Activated naive CD8-positive, alpha-beta T cell treated with anti-CD3 and anti-CD28 coated beads, Interleukin-2, amount 10 ng/mL, durations not matched to agents 7 days and 5 days (primary cell): ENCODE measurements at places on chromosomes 3 and 15. TPM values are rescaled to one million over a fixed set of nuclear protein-coding genes. Genes with fewer than 3 reads are reported as not detected.

Gene SYNPR
- total RNA-seq: not detected

GRCh38 chr3:187211532-187212195 lies 14.4 kb downstream of the RTP1 start:
- no peak for DNase-seq

DNA sequence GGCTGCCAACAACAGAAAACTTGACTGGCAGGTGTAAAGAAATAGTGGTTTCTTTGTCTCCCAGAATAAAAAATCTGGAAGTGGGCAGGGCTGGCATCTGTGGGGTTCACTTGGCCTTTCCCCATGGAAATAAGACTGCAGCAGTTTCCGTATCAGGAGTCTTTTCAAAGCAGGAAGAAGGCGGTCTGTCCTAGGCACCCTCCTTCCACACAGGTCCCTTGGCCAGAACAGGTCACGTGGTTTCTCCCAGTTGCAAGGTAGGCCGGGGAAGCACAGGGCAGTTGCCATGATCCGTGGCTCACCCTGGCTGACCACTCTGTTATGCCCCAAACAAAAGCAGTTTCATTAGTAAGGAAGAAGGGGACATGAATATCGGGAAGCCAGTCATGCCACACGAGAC lies 45.4 kb downstream of the ZDHHC19 start:
- no peak for DNase-seq

Gene FRMD5
- 0.26 TPM for total RNA-seq

Gene RAB6B
- 0.39 TPM for total RNA-seq

Gene CAND2
- total RNA-seq: 0.79 TPM

GRCh38 chr3:55718074-55718473 lies 231.0 kb upstream of the WNT5A start:
- no peak for DNase-seq

GRCh38 chr3:196941729-196942225 lies 551 bp downstream of the NCBP2 start:
- DNase-seq: peak; percentile 73

DNA sequence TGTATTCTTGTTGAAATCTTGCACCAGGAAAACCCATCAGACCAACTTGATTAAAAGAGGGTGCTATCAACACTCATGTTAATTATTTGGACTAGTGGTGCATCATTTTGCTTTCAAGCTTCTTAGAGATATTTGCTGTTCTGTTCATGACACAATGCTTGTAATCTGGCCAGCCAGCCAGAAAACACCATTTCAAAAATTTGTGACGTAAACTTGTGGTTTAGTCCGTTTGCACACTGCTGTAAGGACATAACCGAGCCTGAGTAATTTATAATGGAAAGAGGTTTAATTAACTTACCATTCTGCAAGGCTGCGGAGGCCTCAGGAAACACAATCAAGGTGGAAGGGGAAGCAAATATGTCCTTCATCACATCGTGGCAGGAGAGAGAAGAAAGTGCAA lies 374.3 kb upstream of the TGFBR2 start:
- no peak for DNase-seq

- no peak for DNase-seq
Observed at GRCh38 chr3:5197470-5198312, 10.2 kb downstream of the EDEM1 start.

- DNase-seq: no peak
Observed at GRCh38 chr3:144744473-144744872, 772.9 kb downstream of the DIPK2A start.

- no peak for DNase-seq
Observed at GRCh38 chr3:13335059-13335458, 85.1 kb downstream of the NUP210 start.

Gene TRIM42
- not detected for total RNA-seq

Gene RPL14
- 2,251 TPM for total RNA-seq

DNA sequence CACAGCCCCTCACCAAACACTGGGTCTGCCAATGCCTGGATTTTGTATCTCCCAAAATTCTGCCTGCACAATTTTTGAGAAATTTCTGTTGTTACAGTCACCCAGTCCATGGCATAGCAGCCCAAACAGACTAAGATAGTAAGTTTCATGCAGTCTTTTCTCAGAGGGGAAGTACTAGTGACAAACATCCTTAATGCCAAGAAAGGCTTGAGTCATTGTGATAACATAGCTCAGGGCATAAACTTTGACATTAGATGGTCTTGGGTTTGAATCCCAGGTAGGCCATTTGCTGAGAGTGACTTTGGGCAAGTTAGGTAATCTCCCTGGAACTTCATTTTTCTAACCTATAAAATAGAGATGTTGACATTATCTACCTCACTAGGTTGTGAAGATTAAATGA lies 36.1 kb upstream of the PFN2 start:
- DNase-seq: no peak

Gene CKMT1B
- total RNA-seq: not detected

- no peak for DNase-seq
Observed at GRCh38 chr3:159783780-159784742, 204.6 kb upstream of the IL12A start.

GRCh38 chr3:60316121-60316797 lies 935.0 kb downstream of the FHIT start:
- DNase-seq: no peak

Gene CASR
- total RNA-seq: not detected

GRCh38 chr15:74777769-74778598 lies 3.9 kb upstream of the CSK start:
- no peak for DNase-seq

DNA sequence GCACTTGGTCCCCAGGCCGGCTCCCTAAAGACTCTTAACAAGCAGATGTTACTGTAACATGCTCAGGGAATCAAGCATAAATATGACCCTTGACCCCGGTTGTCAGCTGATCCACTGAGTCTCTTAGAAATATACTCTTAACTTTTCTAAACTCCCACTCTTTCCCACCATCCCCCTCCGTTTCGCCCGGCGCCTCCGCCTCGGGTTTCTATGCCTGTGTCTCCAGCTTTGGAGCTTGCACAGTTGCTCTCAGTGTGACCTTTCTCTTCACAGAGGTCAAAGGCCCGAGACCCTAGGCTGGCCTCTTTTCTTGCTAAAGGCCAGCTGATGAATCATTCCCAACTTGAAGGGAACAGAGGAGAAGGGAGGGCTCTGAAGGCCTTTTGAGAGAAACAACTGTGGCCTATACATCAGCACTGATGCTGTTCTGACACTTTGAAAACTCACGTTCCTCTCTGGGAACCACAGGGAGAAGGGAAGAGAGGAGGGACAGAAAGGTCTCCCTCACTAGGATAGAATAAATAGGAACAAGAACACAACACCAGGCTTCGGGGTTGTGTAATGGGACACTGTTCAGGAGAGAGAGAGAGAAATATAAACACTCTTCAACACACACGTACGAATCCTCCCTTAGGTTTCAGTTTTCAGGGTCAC lies 484.5 kb upstream of the NR2F2 start:
- no peak for DNase-seq

- no peak for DNase-seq
Observed at GRCh38 chr3:113606539-113607218, 74.3 kb downstream of the SIDT1 start.

DNA sequence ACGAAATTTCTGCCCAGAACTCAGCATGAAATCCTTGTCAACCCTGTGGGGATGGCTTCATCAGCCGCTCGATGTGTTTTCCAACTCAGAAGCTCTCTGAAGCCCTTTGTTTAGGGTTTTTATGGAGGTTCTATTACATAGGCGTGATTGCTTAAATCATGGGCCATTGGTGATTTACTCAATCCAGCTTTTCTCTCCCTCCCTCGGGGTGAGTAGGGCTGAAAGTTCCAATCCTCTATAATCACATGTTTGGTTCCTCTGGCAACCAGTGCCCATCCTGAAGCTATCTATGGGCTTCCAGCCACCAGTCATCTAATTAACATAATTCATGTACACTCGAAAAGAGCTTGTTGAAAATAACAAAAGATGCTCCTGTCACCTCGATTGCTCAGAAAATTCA lies 51.6 kb downstream of the GATM start:
- no peak for DNase-seq

GRCh38 chr3:155617346-155617925 lies 127.4 kb downstream of the PLCH1 start:
- DNase-seq: no peak

Gene PATL2
- 55.2 TPM for total RNA-seq

DNA sequence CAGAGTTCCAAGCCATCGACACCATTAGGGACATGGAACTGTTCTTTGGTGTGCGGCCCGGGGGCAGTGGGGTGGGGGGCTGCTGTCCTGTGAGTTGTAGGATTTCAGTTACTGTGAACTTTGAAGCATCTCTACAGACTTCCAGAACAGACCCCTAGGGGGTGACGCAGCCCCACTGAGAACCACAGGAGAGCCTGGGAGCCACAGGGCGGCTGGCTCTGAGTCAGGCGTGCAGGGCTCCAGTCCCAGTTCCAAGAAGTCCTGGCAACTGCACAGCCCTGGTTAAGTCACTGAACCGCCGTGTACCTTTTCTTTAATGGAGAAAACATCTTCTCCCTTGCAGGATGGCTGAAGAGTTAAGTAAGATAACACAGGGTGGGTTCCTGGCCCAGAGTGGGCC lies 23.5 kb upstream of the LRTM1 start:
- no peak for DNase-seq

Gene PCLAF
- 94.2 TPM for total RNA-seq

Gene FBXL2
- not detected for total RNA-seq

DNA sequence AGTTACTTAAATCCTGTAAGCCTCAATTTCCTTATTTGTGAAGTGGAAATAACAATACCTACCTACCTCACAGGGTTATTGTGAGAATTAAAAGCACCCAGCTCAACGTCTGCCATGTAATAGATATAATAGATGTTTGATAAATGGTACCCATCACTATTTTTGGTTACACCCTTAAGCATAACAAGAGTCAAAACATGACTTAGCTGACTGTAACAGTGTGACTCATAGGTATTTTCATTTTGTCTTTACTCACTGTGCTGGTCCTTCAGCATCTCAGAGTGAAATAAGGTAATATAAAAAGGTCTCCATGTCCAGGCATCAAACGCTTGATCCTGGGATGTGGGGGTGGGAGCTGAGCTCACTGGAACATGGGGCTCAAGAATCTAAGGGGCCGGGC lies 3.1 kb downstream of the CPLX3 start:
- no peak for DNase-seq

Gene SOX2
- total RNA-seq: not detected

DNA sequence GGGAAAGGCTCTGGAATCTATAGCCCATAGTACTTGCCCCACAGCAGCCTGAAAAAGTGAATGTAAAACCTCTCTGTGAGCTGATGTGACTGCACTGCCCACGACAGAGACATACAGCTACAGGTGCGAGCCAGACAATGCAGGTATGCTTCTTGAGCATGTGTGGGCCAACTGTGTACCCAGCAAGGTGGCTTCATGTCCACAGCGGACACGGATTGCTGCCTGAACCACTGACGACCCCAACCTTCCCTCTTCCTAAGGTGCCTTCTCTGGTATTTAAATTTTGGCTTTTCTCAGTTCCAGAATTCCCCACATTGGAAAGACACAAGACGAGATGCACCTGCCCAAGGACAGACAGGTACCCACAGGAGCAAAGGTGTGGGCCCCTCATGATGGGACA lies 65.8 kb downstream of the SCN5A start:
- DNase-seq: no peak

DNA sequence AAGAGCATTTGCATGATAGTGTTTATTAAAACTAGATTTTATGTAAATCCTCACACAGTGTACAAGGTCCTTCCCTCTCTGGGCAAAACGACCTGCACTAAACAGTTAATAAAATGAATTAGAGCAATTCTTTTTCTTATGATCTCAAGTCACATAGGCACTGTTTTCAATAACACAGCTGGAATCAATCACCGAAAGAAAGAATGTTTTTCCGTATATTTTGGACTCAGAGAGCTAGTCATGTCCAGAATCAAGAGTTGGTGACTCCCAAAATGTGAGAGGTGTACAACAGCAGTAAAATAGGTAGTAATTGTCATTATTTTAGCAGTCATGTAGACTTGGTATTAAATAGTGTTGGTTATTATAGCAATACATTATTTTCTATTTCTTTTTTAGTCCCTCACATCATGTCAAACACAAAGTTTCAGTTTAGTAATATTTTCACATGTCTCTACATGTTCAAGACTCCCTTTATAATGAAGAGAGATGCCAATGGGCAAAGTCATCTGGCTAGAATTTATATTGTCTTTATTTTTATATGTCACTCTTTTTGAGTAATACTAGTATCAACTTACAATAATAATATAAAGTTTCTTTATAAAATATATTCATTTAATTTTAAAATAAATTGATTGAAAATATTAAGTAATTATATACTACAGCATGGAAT lies 448.6 kb upstream of the CDIN1 start:
- no peak for DNase-seq

DNA sequence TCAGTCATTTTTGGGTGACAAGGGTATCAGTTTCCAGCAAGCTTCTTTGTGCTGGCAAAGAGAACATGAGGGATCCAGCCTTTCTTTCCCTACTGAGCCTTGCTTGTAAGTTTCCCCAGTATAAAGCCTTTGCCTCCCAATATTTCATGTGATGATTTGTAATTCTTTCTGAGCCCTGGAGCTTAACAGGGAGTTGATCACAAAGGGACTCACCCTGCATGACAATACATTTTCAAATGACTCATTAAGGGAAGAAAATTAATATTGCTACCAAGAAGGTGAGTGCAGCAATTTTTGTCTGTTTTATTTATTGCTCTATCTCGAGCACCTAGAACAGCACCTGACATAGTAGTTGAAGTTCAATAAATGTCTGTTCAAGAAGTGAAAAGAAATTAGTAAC lies 27.7 kb downstream of the OXSM start:
- DNase-seq: no peak

Gene GATA2
- not detected for total RNA-seq

DNA sequence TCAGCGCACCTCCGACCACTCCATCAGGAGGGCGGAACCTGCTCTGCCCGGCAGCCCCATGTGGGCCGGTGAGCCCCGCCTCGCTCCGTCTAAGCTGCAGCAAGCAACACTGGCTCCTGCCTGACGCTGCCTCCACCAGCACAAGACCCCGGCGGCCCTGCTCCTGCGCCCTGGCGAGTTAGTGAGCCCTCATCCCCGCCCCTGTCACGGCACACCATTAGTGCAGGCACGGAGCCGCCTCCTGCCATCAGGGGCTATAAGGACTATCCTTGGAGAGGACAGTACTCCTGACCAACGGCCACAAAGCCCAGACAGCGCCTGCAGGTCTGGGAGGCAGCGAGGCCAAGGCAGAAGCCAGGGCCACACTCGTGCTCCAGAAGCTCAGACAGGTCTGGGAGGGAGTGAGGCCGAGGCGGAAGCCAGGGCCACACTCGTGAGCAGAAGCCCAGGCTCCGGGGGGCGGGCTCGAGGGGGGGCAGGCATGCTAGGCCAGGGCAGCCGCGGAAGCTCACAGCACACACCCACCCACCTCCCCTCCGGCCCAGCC lies 39.4 kb downstream of the TNK2 start:
- DNase-seq: no peak

Gene GXYLT2
- not detected for total RNA-seq

Gene GOLGA8T
- total RNA-seq: 1.5 TPM

DNA sequence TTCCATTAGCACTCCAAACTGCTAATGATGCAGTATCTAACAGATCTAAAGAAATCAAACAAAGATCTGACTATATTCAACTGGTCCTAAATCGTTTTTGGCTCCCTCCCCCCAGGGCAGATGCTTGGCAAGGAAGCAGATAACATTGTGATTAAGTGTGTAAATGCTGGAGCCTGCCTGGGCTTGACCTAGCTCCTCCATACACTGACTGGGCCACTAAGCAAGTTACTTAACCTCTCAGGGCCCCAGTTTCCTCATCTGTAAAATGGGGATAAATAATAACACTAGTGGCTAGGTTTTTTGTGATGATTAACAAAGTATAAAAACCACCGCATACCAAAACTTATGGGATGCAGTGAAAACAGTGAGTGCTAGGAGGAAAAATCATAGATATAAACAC lies 9.2 kb downstream of the EID1 start:
- no peak for DNase-seq
